ENCODE measurements at places on chromosomes 6 and 20.

DNA sequence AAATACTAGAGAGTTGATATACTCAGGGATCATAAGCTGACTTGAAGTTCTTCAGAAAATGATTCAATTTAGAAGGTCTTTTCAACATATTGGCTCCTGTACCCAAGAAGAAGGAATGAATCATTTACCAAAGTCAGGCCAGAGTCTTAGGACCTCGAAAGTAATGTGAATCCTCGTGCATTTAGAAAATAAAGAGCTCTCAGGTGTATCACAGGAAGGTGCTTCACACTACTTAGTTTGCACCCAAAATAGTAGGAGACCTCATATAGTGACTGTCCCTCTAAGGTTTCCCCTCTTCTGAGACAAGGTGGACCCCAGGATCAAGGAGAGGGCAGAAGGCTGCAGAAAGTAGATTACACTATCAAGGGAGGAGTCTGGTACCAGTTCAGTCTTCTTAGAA, 71.8 kb downstream of the F13A1 start:
- no peak for DNase-seq

- no peak for DNase-seq
Measured at GRCh38 chr6:40695114-40695513, 108.0 kb upstream of the LRFN2 start.

DNA sequence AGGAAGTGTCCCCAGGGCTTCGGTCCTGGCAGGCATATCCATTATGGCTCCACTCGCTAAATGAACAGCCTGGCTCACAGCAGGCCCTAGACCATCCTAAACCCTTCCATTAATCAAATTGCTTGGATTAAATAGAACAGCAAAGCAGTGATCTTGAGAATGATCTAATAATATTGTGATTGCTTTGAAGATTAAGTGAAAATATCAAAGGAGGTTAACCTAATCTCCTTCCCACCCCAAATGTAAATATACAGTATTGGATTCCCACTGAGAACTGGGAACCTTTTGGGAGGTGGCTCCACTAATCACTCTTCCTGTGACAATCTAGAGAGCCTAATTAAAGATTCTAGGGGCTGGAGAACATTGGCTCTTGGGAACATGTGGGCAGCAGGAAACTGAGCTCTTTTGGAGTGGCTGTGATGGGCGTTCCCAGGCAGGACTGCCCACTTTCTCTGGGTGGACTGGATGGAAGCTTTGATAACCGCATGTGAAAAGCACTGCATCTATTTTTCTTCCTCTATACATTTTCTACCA, 68.3 kb upstream of the FRMD1 start:
- no peak for DNase-seq

DNA sequence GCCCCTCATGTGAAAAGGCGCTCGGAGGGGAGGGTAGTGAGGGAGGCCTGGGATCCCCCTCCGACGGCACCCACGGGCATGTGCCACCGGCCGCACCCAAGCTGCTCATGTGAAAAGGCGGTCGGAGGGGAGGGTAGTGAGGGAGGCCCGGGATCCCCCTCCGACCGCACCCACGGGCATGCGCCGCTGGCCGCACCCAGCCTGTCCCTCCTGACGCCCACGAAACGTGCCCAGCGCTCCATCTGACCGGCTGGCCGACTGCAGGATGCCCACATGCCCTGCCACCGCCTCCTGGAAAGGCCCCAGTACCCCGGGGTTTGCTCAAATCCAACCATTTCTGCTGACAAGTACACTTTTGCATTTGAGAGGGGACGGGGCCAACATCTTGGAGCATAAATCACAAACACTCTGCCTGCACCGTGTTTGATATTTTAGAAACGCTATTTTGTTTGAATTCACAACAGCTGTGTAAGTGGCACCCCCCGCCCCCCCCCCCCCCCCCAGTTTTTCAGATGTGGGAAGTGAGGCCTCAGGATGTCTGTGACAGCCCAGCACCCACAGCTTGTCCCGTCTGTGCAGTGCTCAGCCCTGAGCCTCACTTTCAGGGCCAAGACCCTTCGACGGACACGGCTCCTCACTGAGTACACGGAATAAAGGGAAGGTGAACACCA, 34.1 kb downstream of the SLC2A4RG start:
- no peak for DNase-seq

- DNase-seq: no peak
Measured at GRCh38 chr6:143564484-143565017, 53.0 kb upstream of the FUCA2 start.

- DNase-seq: no peak
Measured at GRCh38 chr6:83884523-83884922, 25.0 kb downstream of the CYB5R4 start.

DNA sequence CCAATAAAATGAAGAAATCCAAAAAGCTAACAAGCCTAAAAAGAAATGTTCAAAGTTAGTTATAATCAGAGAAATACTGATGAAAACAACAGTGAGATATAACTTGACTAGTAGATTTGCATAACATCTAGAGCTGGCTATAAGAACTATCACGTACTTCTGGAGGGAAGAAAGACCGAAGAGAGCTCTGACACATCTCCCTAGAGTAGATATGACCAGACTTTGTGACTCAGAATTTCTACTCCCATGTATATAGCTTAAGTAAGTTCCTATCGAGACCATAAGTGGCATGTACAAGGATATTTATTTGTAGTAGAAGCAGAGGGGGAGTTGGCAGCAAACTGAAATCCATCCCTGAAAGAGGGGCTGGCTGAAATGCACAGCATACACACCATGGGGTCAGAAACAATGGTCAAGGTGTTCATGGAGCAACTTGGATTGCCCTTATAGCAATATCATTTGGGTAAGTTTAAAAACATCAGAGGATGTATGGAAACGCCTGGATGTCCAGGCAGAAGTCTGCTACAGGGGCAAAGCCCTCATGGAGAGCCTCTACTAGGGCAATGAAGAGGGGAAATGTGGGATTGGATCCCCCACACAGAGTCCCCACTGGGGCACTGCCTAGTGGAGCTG, 25.6 kb upstream of the IL17A start:
- no peak for DNase-seq

DNA sequence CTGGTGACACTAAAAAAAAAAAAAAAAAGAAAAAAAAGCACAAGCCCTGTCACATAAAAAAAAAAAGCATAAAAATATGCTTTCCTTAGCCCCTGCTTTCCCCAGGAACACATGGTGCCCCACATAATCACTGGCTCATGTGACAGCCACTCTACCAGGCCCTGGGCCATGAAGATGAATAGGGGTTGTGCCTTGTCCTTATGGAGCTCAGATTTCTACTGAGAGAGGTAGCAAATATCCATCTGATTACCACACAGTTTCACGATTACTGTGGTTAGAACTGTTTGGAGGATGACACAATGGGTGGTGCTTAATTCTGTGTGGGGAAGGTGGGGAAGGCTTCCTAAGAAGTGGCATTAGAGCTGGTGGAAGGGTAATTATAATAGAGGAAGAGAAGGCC, 9.3 kb downstream of the RAET1E start:
- DNase-seq: no peak

Measured in stimulated activated CD4-positive, alpha-beta T cell treated with anti-CD3 and anti-CD28 coated beads, Interleukin-15, amount 100 ng/mL, for 1 hour (primary cell).